ENCODE measurements at places on chromosomes 3 and 15.

DNA sequence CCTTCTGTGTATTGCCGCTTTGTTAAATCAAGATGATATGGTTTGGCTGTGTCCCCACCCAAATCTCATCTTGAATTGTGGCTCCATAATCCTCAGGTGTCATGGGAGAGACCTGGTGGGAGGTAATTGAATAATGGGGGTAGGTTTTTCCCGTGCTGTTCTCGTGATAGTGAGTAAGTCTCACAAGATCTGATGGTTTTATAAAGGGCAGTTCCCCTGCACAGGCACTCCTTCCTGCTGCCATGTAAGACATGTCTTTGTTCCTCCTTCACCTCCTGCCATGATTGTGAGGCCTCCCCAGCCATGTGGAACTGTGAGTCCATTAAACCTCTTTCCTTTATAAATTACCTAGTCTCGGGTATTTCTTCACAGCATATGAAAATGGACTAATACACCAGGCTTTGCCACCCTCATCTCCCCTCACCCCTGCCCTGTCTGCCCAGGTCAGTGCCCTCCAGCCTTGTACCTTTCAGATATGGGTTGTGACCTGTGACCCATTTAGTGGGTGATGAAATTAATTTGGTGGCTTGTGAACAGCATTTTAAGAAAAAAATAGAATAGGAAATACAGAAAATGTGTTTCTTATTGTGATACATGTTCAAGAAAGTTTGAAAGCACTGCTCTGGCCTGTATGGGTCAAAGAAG, 56.1 kb upstream of the MCF2L2 start:
- no peak overlapping the region for H3K27ac ChIP-seq
- H3K4me3 ChIP-seq, result no peak overlapping the region
- no peak for DNase-seq
- no peaks in the 10 kb centered on the region for H3K4me1 ChIP-seq

GRCh38 chr3:57892423-57892822, 115.8 kb upstream of the FLNB start:
- H3K4me1 ChIP-seq, result no peaks in the 10 kb centered on the region
- H3K27ac ChIP-seq, result no peak overlapping the region
- H3K36me3 ChIP-seq, result no peaks in the 10 kb centered on the region
- no peak for DNase-seq

GRCh38 chr3:177554895-177555759, 357.8 kb upstream of the TBL1XR1 start:
- no peaks in the 10 kb centered on the region for H3K36me3 ChIP-seq
- H3K27me3 ChIP-seq, result no peaks in the 10 kb centered on the region
- DNase-seq, result no peak
- H3K27ac ChIP-seq, result no peak overlapping the region
- H3K4me3 ChIP-seq, result no peak overlapping the region
- H3K4me1 ChIP-seq, result peaks cover 9% of the 10 kb centered on the region

GRCh38 chr15:97678656-97679055, 281.8 kb upstream of the ARRDC4 start:
- no peak overlapping the region for H3K4me3 ChIP-seq
- H3K4me1 ChIP-seq, result no peaks in the 10 kb centered on the region
- H3K27ac ChIP-seq, result no peak overlapping the region
- DNase-seq, result no peak
- no peaks in the 10 kb centered on the region for H3K27me3 ChIP-seq
- no peaks in the 10 kb centered on the region for H3K36me3 ChIP-seq

DNA sequence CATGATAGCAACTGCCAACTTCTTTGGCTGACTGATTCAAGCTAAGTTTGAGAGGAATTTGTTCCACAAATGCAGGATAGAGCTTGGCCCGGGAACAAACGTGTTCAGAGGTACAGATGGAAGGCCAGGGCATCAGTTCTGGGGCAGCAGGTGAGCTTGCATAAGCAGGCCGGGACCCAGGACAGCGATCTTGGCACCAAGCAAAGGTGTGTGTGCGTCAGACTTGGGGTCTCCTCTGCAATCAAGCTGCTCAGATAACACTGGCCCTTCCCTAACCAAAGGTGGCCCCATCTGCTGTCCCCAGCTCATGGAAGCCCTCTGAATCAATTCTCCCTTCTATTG, 155.6 kb downstream of the MEGF11 start:
- H3K27ac ChIP-seq, result no peak overlapping the region
- no peaks in the 10 kb centered on the region for H3K36me3 ChIP-seq
- H3K4me1 ChIP-seq, result no peaks in the 10 kb centered on the region
- DNase-seq, result no peak
- H3K27me3 ChIP-seq, result no peaks in the 10 kb centered on the region

DNA sequence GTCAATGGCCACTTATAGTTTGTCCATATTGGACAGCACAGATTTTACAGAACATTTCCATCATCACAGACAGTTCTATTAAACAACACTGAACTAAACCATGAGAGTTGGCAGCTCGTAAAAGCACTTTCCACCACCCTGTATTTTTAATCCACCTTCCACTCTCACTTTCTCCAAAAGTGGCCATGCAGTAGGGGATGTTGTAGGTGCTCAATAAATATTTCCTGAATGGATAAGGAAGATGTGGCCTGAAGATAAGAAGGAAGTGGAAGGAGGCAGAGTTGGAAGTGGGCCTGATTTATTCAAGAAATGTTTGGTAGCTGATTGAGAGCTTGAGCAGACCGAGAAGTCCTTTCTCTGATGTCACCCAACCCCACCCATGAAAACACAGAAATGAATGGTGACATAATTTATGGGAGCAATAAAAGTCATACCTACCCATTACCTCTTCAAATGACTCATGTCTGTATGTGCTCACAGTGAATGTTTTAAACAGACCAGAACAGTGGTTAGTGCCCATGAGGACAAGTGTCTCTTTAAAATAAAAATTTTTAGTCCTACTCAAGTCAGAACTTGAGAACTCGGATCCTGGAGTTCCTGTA, 39.6 kb upstream of the CTNNB1 start:
- H3K36me3 ChIP-seq, result no peaks in the 10 kb centered on the region
- no peak for DNase-seq
- H3K4me3 ChIP-seq, result no peak overlapping the region
- H3K4me1 ChIP-seq, result no peaks in the 10 kb centered on the region

DNA sequence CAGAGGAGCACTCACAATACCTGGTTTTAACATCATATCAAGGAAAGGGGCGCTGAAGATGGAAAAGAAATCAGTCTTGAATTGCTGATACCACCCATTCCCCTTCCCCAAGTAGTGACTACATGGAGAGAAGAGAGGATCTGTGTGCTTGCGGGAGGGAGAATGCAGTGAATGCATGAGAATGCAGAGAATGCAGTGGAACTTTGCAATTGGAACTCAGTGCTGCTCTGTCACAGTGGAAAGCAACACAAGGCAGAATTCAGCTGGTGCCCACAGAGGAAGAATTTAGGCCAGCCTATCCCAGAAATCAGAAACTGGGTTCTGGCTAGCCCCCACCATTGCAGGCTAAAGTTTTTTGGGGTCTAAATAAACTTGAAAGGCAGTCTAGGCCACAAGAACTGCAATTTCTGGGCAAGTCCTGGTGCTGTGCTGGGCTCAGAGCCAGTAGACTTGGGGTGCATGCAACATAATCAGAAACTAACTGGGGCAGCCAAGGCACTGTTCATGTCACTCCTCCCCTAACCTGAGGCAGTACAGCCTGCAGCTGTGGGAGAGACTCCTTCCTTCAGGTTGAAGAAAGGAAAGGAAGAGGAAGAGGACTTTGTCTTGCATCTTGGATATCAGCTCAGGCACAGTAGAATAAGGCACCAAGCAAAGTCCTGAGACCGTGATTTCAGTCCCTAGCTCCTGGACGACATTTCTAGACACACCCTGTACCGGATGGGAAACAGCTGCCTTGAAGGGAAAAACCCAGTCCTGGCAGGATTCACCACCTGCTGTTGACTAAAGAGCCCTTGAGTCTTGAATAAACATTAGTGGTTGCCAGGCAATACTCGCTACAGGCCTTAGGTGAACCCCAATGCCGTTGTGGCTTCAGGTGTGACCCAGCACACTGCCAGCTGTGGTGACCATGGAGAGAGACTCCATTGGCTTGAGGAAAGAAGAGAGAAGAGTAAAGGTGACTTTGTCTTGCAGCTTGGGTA, 329.3 kb downstream of the TBL1XR1 start:
- no peaks in the 10 kb centered on the region for H3K27me3 ChIP-seq
- H3K27ac ChIP-seq, result no peak overlapping the region
- no peak for DNase-seq
- H3K4me1 ChIP-seq, result no peaks in the 10 kb centered on the region
- H3K36me3 ChIP-seq, result no peaks in the 10 kb centered on the region

DNA sequence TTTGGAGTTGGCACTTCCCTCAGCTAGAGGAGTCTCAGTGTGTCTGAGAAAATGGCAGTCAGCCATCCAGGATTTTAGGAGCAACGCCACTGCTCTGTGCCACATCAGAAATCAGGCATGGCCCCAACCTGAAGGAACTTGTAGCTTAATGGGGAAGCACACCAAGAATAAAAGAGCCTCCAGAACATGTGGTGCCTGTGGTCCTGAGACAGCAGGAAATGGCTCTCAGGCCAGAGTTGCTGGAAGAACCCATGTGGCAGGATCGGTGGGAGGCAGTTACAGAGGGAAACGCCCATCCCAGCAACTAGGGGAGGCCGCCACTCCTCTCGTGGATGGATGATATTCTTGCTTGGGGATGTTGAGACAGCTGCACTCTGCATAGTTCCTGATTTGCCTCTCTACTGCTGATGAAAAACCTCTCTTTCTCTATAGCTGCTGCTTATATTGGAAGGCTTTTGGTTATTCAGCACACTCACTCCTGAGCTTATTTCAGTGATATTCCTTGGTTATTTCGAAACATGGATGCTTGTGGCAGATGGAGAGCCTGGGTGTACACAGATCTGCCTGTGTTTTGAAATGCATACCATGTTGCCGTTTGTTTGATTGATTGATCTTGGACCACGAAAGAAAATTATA, 52.4 kb downstream of the KLHL25 start:
- no peak overlapping the region for H3K27ac ChIP-seq
- no peaks in the 10 kb centered on the region for H3K4me1 ChIP-seq
- H3K27me3 ChIP-seq, result no peaks in the 10 kb centered on the region
- no peak overlapping the region for H3K4me3 ChIP-seq

DNA sequence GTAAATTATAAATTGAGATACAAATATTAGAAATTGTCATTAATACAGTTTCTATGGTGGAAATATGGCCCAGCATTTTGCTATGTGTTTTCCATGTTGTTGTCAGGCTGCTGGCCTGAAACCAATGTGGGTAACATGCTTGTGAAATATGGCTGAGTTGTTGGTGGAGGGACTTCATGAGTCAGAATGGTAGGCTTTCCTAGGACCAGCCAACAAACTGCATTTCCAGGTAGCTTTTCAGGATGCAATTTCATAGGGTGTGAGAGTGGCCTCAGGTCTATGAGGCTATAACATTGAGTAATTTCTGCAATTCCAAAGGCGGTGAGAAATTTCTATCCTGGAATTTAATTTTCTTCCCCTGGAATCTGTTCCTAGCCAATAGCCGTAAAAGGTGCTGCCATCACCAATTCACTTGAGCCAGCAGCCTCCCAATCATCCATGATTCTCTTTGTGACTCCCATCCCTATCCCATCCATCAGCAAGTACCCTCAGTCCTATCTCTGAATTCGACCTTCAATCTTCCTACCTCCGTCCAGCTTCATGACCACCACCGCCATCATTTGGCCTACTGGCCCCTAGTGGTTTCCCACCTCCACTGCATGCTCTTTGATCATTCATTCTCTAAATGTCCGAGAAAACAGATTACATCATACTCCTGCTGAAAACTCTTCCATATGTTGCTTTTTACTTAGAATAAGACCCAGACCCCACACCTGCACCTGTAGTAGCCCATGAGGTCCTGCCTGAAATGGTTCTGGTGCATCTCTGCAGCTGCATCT, 276.6 kb upstream of the CFAP20DC start:
- no peak overlapping the region for H3K27ac ChIP-seq
- H3K4me1 ChIP-seq, result no peaks in the 10 kb centered on the region
- no peak overlapping the region for H3K4me3 ChIP-seq
- no peaks in the 10 kb centered on the region for H3K36me3 ChIP-seq

DNA sequence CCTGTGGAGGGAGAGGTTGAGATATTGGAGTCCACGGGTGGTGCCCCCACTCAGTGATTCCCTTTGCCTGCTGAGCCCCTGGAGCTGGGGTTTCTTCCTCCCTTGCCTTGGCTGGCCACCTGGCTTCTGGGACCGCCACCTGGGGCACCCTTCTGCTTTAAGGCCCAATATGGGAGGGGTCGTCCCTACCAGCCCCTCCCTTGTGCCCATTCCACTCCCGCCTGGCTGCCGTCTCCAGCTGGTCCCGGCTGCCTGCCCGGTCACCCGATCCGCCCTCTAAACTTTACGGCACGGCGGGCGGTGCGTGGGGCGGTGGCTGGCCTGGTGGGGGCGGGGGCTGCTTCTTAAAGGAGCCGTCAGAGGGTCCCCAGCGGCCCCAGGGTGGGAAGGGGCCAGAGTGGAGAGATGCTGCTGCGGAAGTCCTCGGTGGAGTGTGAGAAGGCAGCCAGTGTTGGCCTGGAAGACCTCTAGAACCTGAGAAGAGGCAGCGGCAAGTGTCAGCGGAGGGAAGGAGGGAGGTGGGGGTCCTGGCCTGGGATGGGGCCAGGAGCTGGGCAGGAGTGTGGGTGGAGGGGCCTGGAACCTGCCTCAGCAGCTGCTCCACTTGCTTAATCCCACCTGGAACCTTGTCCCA, 1.6 kb upstream of the SEMA3B start:
- H3K4me1 ChIP-seq, result no peaks in the 10 kb centered on the region
- no peaks in the 10 kb centered on the region for H3K36me3 ChIP-seq
- DNase-seq, result no peak
- no peaks in the 10 kb centered on the region for H3K27me3 ChIP-seq
- no peak overlapping the region for H3K27ac ChIP-seq

- H3K4me1 ChIP-seq, result peaks cover 34% of the 10 kb centered on the region
- no peaks in the 10 kb centered on the region for H3K27me3 ChIP-seq
- no peaks in the 10 kb centered on the region for H3K36me3 ChIP-seq
- no peak for DNase-seq
- no peak overlapping the region for H3K27ac ChIP-seq
These were observed 7.6 kb downstream of the TLNRD1 start for GRCh38 chr15:81008312-81008711.

GRCh38 chr15:35288580-35288979, 203.5 kb upstream of the NANOGP8 start:
- H3K4me1 ChIP-seq, result no peaks in the 10 kb centered on the region
- no peak overlapping the region for H3K27ac ChIP-seq
- DNase-seq, result no peak
- no peaks in the 10 kb centered on the region for H3K36me3 ChIP-seq
- no peaks in the 10 kb centered on the region for H3K27me3 ChIP-seq

DNA sequence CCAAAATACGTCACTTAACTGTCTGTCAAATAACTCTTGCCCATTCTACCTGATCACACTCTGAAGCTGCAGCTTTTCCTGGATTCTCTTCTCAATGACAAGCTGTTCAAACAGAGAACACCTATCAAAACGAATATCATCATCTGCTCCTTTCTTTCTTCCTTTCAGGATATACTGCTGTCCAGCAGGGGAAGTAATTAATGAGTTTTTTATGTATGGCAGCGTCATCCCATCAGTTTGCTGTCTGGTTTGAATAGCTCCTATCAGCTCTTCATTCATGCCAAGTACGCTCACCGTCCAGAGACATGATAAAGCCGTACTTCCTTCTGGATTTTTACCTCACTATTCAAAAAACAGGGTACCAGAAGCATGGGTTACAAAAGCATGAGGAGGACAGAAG, at the start of gene CHRM5:
TSS of gene CHRM5 (plus strand) at position 274 of the 400 bp plus-strand sequence. CDS start 94,221 bp downstream, outside the sequence.
- H3K36me3 ChIP-seq, result no peaks in the 10 kb centered on the region
- no peak for DNase-seq
- no peak within 1 kb of the TSS for H3K4me3 ChIP-seq

GRCh38 chr15:41782371-41783282, 8.3 kb downstream of the MAPKBP1 start:
- no peaks in the 10 kb centered on the region for H3K36me3 ChIP-seq
- peaks cover 5% of the 10 kb centered on the region for H3K4me1 ChIP-seq
- H3K4me3 ChIP-seq, result no peak overlapping the region
- no peak for DNase-seq
